ENCODE measurements at places on chromosomes 16 and 17.

- no peak for DNase-seq
Measured at GRCh38 chr16:48180868-48181480, 25.2 kb upstream of the ABCC12 start.

GRCh38 chr16:10097271-10097670, 85.0 kb downstream of the GRIN2A start:
- no peak for DNase-seq

- no peak for DNase-seq
Measured at GRCh38 chr16:67902831-67903230, 9.8 kb downstream of the PSKH1 start.

DNA sequence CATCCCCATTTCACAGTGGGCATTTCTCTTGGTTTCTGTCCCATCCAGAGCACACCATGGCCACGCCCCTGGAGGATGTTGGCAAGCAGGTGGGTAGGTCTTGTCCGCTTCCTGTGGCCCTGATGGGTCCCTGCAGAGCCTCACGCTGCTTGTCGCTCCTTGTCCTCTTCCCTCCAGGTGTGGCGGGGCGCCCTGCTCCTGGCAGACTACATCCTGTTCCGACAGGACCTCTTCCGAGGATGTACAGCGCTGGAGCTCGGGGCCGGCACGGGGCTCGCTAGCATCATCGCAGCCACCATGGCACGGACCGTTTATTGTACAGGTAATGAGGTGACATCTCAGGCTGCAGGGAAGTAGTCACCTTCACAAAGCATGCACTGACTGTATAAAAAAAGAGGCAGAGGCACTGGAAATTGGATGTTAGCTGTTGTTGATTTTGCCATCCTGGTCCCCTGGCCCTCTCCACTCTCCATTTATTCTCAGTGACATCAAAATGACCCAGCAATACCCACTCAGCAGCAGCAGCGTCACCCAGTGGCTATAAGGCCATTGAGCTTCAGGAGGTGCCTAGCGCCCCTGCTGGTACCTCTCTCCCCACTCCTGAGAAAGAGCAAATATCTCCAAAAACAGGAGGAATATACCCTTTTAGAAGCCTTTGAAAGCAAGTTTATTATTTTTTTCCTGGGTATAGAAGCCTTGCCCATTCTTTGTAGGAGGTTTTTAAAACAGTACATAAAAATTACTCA, 13.7 kb downstream of the METTL22 start:
- no peak for DNase-seq

DNA sequence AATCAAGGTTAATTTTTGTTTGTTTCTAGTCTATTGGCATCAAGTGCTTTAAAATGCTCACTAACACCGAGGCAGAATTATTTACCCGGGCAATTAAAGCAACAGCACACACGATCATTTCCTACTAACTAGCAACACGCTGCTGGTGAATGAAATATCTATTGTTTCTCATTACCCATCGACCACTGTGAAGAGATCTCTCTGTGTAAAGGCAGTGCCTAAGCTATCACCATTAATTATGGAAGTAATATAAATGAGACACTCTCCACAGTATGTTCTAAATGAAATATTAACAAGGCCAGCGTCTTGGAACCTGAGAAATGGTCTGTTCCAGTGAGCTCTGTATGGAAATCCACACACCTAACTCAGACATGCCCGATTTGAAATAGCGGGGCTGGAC, 397.6 kb downstream of the MAF start:
- DNase-seq = no peak

- DNase-seq = peak; percentile 52
Measured at GRCh38 chr16:31202414-31203375, at the start of gene PYCARD. TSS of gene PYCARD (minus strand) at chr16:31202760. CDS start at chr16:31202690, 70 bp downstream.

DNA sequence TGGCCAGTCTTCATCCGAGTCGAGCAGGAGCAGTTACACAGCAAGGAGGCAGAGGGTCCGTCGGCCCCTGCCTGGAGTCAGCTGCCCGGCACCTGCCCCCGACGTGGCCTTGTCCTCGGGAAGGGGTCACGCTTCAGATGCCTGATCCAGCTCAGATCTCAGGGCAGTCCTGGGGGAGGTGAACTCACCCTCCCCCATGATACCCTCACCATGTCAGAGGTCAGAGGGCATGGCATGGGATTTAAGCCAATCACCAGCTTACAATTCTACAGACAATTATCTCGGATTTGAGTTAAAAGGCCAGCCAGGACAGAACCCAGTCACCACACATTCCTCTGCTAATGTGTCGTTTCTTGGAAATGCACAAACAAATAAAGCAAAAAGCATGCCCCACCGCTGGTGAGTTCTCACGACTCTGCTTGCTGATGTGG, 211.3 kb downstream of the FOXL1 start:
- DNase-seq = no peak

DNA sequence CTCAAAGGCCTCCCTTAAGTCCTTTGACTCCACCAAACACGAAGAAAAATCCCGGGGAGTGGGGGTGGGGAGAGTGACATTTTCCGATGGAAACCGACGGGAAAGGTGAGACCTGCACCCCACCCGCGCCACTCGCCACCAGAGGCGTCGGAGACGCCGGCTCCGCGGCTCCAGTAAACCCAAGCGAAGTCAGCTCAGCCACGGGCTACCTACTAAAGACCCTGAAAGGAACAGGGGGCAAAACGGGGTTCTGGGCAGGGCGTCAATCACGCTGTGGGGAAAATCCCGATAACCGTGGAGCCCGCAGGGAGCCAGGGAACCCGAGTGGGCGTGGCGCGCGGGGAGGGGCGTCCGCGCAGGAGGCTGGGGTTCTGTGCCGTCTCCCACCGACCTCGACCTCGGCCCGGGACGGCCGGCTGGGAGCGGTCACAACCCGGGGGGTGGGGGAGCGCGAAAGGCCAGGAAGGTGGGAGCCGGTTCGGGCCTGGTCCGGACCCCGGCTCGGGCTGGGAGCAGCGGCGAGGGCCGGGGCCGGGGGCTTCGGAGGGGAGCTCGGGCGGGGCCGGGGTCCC, 565 bp downstream of the WDR45B start:
- peak; percentile 44 for DNase-seq

- DNase-seq = no peak
Measured at GRCh38 chr17:67868176-67868575, 42.9 kb downstream of the BPTF start.

DNA sequence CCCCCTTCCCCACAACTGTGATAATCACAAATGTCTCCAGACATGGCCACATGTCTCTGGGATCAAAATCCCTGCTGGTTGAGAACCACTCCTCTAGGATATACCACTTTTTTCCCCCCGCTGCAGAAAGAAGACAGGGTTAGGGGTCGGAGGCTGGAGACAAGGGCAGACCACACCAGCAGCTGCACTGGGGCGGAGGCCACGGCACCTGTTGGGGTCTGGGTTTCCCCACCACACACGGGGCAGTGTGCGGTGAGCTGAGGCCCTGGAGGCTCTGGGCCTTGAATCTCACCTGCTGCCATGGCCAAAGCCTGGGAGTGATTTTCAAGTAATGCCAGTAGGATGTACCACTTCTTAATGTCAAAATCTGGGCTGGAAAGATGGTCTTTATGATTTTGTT, 320.5 kb downstream of the SNX29 start:
- DNase-seq = no peak

GRCh38 chr16:82389956-82390650, 220.1 kb upstream of the MPHOSPH6 start:
- DNase-seq = no peak

DNA sequence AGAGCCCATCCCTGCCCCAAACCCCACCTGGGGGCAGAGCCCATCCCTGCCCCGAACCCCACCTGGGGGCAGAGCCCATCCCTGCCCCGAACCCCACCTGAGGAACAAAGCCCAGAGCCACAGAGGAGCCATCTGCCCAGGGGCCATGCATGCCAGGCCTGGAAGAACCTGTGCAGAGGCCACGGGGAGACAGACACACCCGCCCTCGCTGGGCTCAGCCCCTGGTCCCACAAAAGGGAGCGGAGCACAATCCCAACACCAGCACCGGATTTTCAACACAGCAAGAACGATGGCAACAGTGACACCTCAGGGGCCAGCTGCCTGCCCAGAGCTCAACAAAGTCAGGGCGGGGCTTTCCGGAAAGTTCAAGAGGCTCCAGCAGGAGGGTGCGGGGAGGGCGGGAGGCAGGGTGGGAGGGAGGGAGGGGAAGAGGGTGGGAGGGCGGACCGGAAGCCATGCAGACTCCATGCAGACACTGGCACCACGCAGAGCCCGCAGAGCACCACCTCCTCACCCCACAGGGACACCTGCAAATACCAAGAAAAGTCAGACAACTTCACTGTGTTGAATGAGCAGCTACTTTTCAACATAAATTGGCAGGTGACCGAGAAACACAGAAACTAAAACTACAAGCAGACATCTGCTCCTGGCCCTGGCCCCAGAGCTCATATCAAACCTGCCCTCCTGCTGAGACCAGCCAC, 27.9 kb upstream of the C16orf95 start:
- DNase-seq = peak; percentile 83

DNA sequence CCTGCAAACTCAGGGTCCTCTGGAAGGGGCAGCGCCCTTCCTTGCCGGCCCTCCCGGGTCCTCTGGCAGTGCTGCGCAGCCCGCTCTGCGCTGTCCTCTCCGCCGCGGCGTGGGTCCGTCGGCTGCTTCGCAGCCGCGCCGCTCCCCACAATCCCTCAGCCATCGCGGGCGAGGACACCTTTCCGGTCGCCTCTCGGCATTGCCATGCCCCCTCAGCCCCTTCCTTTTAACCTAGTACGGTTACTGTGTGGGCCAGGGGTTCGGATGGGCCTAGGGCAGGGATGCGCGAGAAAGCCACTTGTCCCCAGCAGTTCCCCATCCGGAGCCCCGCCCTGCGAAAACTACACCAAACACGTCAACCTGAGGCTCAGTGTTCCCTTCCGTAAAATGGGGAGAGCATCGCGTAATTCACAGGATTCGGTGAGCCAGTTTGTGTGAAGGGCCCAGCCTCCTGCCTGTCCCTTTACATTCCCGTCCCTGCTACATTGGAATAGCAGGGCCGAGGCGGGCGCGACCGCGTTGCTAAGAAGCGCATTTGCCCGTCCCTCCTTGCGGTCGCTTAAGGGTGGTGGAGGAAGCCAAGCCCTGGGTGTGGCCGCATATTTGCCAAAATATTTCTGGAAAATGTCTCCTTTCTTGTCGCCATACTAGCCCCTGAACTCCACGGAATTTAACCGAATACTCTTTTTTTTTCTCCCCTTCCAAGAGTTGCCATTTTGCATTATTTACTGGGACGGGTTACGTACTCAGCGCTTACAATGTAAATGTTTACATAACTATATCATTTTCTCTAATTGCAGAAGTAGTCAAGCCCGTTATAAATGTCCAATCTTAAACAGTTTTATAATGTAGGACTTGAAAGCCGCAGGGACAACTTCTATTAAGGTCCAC, 13.2 kb downstream of the COPZ2 start:
- DNase-seq = peak; percentile 57
